Right lung (tissue), 10 donors: ENCODE measurements at places on chromosomes 12 and 14.
A peak's percentile ranks its signal among the peaks of the same experiment; 100 is the strongest.

GRCh38 chr12:100567945-100568344, 5.5 kb upstream of the GAS2L3 start:
- no peak for DNase-seq

GRCh38 chr14:75242546-75243273, 35.9 kb upstream of the FOS start:
- DNase-seq, result peak; percentile 93

DNA sequence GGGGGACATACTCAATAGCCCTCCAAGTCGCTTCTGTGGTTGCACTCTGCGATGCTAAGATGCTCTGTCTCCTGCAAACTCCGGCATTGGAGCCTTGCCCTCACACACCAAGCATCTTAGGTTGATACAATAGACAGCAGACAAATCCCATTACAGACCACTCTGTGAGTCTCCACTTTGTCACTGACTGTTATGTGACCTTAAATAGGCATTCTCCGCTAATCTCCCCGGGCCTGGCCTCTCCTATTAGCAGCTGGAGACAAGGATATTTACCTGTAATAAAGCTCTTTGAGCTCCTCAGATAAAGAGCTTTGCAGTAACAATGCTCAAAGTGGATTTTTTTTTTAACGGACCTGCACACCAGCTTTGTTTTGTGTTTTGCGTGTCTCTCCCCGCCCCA, 479.7 kb upstream of the TBX3 start:
- DNase-seq, result no peak

DNA sequence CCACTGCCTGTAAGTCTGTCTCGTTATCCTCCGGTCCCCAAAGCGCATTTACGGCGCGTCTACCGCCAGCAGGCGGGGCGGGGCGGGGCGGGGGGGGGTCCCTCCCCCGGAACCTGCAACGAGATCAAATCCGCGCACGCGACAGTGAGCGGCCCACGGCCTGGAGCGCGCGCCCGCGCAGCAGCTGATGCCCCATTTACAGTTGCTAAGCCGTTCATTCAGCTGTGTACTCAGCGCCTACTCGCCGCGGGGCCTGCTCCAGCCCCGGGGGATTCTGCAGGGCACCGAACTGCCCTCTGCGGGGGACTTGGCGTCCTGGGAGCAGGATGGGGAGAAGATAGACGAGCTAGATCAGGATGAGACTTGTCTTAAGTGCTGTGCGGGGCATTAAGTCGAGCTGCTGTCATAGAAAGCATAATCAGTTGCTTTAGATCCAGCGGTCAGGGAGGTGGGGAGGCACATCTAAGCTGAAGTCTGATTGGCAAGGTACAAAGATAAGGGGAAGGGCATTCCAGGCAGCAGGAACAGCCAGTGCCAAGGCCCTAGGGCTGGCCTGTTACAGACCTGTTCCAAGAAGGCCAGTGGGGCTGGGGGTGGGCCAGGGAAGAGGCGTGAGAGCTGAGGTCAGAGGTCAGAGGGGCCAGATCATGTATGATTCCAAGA, 1.4 kb upstream of the CCDC85C start:
- DNase-seq, result no peak

GRCh38 chr12:124640056-124640455, 72.6 kb upstream of the NCOR2 start:
- DNase-seq, result no peak
